ENCODE measurements at places on chromosomes 6 and 20.

- DNase-seq = peak; percentile 94
These were observed 588 bp upstream of the ACSS2 start for GRCh38 chr20:34875642-34876405.

DNA sequence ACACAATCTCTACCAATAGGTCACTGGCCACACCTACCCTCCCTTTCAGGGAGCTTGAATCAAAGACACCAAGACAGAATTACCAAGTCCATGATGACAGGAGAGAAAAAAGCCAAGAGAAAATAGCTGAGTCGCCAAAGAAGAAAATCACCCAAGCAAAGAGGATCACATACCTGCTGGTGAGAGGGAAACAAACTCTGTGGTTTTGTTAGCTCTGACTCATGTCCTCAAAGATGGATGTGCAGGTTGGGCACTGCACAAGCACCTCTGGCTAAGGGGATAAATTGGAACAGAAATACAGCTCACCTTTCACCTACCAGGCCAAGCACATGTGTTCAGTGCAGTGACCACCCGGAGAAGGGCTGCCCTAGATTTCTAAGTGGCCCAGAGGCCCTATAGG lies 114.8 kb downstream of the TFAP2A start:
- DNase-seq = no peak

DNA sequence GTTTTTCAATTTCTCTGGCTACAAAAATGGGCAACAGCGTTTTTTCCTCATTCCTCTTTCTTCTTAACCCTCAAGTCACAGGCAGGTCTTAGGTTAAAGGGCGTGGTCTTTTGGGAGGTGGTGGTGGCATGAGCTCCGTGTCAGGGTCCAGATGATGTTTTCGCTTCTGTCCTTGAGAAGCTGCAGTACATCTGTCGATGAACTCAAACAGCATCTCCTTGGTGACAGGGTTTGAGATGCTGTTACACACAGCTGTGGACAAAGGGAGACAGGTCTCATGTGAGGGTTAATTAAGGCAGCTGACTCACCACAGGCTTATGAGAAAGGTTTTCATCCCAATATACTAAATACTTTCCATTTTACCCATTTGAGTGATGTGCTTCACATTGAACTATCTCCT lies 350.8 kb downstream of the RNGTT start:
- DNase-seq = no peak

- DNase-seq = no peak
These were observed 598 bp downstream of the OGFR start for GRCh38 chr20:62805155-62805710.

DNA sequence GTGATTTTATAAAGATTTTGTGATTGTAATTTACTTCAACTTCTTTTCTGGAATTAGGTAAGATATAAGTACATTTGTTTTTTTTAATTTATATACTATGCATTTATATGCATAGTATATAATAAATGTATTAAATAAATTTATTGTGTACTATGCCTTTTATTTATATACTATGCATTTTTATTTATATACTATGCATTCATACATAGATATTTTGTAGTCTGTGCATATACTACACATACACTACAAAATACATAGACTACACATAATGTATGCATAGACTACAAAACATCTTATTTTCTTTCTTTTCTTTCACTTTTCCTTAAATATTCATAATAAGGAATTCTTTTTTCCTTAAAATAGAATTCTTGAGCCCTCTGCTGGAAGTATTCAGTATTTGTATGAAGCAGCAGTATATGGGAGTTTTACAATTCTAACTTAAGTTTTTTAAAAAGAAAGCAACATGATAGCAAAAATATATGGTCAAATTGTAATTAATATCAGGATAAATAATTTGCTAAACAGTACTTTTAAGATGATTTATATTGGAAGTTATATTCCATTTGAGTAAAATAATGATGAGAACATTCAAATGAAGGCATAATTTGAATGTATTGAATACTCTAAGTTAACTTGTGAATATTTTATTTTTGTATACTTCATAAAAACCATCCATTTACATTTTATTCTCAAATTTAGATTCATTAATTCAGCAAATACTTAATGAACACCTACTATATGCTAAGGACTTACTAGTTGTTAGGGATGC lies 129.3 kb downstream of the KLHL32 start:
- DNase-seq = no peak

GRCh38 chr6:3900744-3901336 lies 51.7 kb downstream of the FAM50B start:
- no peak for DNase-seq

GRCh38 chr6:149140910-149141290 lies 176.6 kb upstream of the TAB2 start:
- no peak for DNase-seq

DNA sequence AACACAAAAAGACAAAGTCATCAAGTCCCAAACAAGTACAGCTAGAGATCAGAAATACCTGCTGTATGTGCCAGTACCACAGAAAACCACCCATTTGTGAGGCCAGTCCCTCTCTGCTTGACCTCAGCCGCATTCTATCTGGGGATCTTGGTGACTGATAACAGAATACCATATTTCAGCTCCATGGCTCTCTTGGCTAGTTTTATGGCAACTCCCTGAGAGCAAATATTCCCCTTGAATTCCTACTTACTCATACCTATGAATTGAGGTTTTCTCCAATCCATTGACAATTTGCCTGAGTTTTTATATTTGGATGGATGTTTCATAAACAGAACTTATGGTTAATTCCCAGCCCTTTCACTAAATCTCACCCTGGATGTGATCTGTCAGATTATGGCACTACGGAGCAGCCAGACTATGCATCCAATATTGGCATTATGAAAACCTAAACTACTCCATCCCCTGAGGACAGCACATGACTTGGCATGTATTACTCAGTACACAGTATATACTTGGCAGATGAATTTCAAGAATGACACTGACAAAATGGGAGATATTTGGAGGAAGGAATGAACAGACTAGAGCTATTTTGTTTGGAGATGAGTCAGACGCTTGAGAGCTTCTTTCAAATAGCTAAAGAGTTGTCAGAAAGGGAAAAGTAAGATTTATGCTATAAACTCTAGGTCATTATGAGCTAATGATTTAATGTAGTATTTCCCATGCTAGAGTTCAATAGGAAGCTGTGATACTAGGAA lies 95.7 kb downstream of the PRDM1 start:
- DNase-seq = no peak

DNA sequence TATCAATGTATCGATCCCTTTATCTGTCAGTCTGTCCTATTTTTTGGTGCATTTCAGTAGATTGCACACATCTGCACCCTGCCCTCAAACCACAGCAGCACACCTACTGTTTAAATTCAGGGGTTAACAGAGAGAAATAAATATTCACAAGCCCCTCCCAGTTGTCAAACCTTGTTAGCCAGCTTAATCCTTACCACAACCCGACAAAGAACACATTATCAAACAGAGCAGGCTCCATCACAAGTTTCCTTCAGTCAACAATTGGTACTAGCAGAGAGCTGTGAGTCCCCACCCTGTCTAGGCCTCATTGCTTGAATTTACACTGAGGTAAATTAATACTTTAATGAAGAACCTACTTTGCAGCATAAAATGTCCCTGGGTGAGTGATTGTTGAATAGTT lies 249.8 kb downstream of the FNDC1 start:
- no peak for DNase-seq

Measured in HFF-Myc (cell line).